Stimulated activated CD8-positive, alpha-beta memory T cell treated with anti-CD3 and anti-CD28 coated beads, Interleukin-2, amount 100 ng/mL, for 48 hours (primary cell): ENCODE measurements at places on chromosomes 4 and X.

DNA sequence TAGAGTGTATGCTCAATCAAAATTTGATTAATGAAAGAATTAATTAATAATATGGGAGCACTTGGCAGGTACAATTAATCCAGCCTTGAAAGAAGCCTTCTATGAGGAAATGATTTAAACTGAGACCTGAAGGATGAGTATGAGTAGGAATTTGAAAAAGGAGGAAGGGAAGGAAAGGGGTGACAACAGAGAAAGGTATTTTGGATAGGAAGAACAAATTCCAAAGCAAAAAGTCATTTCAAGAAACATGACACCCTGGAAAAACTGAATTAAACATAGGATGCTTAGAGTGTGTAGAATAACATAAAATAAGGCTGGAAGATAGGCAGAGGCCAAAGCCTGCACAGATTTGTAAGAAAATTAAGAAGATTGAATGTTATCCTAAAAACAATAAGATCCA, 29.6 kb downstream of the PHOX2B start:
- no peak for DNase-seq

DNA sequence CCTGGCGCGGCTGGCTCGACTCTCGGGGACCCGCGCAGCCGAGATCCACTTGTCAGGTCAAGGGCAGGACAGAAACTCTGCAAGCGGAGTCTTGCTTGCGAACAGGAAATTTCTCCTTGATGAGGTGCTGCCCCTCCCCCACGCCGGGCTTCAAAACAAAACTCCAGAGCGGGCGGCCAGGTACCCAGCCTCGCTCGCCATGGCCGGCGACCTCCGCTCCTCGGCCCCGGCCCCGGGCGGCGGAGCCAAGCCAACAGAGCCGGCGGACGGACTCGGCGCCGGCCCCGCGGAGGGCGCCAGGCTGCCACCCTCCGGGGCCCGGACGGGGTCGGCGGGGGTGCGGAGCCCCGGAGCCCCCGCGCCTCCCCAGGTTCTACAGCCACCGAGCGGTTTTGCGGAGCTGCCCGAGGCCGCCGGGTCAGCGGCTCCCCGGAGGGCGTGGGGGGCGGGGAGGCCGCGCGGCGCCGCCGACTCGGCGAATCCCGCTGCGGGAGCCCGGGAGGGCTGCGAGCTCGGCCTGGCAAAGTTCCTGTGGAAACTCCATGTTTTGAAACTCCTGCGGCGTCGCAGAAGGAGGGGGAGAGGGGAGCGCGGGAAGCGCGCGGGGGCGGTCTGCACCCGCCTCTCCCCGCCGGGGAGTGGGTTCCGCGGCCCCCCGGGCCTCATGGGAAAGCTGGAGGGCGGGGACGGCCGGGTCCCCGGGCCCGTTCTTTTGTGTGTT, 11.7 kb upstream of the BCOR start:
- DNase-seq, result no peak

GRCh38 chr4:163590619-163591264, 96.3 kb downstream of the TMA16 start:
- no peak for DNase-seq

DNA sequence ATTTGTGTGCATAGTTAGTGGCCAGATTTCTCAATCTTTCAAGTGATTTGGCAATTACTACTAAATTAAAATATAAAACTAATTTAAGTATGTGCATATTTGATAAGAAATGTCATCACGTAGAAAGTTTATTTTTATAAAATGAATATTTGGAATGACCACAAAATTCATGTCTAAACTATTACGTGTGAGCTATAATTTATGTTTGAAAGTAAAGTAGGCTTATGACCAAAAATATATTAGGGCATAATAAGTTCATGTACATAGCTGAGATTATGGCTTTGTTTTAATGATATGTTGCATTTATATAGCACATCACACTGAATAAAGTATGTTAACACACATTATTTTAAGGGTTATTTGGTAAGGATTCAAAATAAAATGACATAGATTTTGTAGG, 1532.6 kb downstream of the C4orf33 start:
- no peak for DNase-seq

DNA sequence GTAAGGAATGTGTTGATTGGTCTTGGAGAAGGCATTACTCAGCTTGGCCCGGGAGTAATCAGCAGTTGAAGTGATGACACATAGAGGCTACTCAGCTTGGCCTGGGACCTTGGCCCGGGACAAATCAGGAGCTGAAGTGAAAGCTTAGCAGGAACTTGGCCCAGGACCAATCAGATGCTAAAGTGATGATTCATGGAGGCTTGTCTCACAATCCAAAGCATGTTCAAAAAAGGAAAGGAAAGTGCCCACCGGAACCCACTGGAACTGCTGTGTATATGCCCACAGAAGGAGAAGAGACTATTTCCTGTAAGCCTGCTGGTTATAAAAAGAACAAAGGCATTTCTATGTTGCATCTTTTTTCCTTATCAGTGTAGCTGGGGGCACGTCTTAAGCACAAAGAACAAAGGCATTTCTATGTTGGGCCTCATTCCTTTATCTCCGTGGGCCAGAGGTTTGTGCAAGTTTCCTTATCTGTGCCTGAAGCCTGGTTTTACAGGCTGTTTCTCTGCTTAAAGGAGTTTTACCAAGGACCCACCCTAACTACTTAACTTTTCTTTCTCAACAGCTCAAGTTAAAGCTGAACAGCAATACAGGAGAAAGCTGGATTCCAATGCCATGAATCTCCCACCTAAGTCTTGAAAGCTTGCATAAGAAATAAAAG, 1176.7 kb downstream of the NLGN4X start:
- no peak for DNase-seq

- no peak for DNase-seq
These were observed 117.0 kb downstream of the TBL1X start for GRCh38 chrX:9581771-9582385.

DNA sequence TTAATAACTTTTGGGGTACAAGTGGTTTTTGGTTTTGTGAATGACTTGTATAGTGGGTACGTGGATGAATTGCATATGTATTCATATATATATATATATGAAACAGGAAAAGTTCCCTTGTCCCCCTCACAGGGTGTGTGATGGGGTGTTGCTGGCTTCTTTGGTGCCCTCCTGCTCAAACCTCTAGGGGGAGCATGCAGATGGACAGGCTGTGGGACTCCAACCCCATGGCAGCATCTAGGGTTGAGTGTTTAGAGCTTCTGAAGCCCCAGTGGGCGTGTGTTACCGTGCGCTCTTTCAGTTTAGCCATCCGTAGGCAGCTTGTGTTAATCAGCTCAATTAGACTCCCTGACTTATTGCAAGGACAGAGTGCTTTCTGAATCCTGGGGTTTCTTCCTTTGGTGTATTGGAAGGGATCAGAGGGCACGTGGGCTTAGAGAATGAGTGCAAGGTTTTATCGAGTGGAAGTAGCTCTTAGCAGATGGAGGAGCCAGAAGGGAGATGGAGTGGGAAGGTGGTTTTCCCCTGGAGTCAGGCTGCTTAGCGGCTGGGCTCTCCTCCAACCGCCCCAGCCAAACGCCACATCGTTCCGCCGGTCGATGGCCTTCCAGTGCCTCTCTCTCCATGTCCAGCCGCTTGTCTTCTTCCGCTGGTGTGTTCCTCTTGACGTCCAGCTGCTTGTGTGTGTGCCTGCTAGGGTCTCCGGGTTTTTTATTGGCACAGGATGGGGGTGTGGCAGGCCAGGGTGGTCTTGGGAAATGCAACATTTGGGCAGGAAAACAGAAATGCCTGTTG, 674.4 kb upstream of the LCORL start:
- no peak for DNase-seq
